RPMI7951 (cell line): ENCODE measurements at places on chromosomes 3 and 15. TPM values are rescaled to one million over a fixed set of nuclear protein-coding genes. Genes with fewer than 3 reads are reported as not detected.

Gene MAGEF1
- 26.6 and 33.9 TPM in 2 replicates for total RNA-seq

DNA sequence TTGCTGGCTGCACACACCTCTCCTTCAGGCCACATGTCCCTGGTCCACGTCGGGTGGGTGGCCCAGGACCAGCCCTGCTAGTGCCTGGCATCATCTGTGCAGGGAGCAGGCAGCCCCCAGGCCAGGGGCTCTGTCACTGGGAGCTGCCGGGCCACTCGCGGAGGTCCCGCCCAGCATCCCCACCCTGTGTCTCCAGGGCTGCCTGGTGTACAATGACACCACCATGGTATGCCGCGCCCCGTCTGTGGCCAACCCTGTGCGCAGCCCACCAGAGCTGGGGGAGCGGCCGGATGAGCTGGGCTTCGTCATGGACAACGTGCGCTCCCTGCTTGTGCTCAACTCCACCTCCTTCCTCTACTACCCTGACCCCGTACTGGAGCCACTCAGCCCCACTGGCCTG, 34.3 kb downstream of the PLXNA1 start:
- DNase-seq, result no peak

- DNase-seq, result no peak
Observed at GRCh38 chr3:181358060-181358459, 353.7 kb upstream of the SOX2 start.

- DNase-seq, result peak; percentile 69
Observed at GRCh38 chr15:78105476-78106241, 13.3 kb downstream of the SH2D7 start.

DNA sequence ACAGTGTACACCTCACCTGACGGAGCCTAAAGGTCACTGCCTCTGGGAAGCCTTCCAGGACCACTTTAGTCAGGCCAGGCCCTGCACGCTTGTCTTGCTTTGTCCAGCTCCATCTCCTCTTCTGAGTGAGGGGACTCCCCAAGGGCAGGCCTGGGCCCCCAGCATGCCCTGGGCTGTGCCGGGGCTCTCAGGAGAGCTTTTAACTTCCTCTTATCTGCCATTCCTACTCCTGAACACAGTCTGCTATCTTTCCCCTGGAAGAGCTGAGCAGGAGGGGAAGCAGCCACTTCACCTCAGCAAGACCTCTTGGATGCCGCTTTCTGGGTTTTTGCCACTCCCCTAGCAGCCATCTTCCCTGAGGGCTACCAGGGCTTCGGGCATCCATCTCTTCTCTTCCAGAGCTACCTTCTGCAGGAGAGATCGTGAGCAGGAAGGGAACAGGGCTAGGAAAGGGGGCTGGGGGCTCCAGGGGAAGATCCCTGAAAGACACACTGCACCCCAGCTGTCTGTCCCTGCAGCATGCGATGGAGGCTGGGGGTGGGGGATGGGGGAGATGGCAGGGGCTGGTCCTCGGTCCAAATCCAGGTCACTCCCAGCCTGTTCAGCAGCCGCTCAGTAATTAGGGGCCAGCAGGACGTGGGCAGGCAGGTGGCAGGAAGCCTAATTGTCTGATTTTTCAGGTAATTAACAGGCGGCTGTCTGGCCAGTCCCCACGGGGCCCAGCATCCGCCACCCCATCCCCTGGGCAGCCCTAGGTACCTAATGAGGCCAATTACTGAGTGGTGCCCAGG, 19.9 kb upstream of the RPL29 start:
- no peak for DNase-seq

DNA sequence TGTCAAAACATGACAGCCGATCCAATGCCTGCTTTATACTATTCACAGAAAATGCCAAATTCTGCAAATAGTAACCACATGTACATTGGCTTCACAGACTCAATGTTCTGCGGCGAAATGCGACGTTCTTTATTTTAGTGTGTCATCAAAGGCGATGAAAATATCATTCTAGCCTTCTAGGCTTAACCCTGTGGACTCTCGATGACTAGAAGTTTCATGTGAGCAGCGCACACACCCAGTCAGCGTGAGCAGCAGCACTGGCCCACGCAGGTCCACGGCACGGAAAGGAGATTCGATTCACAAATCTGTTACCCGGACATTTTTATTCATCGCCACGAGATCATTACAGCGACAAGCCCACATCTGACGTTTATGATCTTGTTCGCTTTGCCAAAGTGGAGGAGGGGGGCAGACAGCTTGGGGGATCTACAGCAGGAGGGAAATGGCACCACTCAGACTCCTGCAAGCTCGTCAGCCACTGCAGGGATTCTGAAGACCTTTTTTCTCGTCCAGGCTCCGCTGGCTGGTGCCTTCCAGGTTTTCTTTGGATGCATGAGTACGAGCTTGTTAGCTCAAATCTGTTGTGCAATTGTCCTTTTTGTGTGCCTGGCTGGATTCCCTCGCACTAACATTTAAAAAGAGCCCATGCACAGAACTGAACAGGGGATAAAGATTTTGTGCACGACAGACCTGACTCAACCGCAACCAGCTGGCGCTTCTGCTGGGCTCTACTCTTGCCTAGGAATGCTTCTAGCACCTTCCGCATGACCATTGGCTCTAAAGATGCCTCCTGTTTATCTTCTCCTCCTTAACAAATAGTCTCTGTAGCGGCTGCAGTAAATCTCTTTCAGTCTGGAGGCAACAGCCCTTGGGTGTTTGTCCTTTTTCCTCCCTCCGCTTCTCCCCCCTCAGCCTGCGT, 938.4 kb downstream of the MCTP2 start:
- DNase-seq, result peak; percentile 65

DNA sequence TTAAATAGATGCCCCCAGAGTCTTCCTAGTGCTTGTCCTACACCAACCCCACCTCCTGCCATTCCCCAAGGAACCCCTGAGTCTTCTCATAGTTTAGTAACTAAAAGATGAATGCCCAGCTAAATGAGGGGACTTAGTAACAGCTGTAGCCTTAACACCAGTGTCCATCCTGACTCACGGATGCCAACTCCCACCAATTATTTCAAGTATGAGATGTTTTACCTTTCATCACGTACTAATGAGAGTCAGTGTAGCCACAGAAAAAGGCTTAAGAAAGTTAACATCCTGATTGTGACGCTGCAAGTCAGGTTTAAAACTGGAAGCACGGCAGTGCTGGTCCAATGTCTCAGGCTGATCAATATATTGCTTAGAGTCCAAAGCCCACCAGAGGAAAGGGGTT, 109.9 kb downstream of the FMN1 start:
- DNase-seq, result no peak

DNA sequence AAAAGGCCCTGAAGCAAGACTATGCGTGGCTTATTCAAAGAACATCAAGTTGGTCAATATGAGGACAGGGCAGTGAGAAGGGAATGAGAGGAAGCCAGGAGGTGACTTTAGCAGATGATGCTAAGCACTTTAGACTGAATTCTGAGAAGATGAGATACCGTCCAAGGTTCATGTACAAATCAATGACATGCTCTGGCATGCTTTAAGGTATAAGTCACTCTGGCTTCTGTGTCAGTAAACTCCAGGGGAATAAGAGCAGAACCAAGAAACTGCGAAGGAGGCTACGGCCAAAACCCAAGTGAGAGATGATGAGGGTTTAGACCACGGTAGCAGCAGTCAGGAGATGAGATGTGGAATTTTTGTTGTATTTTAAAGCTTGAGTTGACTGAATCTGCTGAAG, 8.9 kb upstream of the CCDC50 start:
- DNase-seq, result no peak

GRCh38 chr15:38072348-38073177, 138.1 kb downstream of the TMCO5A start:
- peak; percentile 90 for DNase-seq

- DNase-seq, result no peak
Observed at GRCh38 chr3:39146083-39146501, 7.3 kb downstream of the CSRNP1 start.
